CD4-positive, alpha-beta T cell treated with Interleukin-2 at 100 ng/mL for 4 hours (primary cell): ENCODE measurements at places on chromosomes 7 and 10.

- no peak for DNase-seq
These were observed 116.6 kb downstream of the INPP5A start for GRCh38 chr10:132654121-132654571.

DNA sequence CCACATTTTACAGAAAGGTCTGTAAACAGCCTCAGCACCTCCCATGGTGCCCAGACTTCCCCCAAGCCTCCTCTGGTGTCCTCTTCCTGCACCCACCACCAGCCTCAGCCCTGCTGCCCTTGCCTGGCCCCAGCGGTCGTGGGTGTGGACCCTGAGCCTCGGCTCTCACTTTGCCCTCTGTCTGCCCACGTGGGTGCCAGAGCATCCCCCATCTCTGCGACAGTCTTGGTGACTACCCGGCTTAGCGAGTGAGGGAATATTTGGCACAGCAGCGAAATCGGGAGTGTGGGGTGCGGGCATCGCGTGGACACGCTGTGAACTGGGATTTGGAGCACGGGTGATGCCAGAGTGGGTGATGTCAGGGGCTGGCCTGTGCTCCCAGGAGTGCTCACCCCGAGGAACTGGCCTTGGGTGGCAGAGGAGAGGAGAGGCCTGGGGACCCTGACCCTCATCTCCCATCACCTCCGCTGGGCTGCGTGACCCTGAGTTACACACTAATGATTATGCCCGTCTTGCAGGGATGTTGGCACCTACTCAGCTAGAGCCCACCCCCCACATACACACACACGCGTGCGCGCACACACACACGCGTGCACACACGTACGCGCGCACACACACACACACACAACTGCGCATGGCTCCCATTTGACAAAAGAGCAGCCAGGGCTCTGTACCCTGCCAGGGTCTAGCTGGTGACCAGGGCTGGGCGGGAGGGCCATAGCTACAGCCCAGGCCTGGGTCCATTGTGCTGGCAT, 8.7 kb downstream of the ELFN1 start:
- no peak for DNase-seq

- DNase-seq, result no peak
These were observed 52.0 kb downstream of the GRB10 start for GRCh38 chr7:50730446-50731400.

GRCh38 chr10:93245779-93246178, 172.1 kb downstream of the CYP26A1 start:
- no peak for DNase-seq

DNA sequence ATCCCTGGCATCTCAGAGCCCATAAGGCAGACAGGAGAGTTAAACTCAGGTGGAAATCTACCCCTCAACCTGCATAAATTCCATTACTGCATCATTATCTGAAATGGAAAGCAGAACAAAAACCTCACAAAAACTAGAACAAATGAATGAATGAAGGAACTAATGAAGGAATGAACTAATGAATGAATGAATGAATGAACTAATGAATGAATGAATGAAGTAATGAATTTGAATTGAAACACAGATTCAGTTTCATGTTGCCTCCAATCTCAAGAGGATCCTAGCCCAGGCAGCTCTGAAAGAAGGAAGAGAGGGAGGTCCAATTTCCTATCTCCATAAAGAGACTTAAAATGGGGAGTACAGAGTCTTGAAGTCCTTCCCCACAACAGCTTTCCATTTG, 1.9 kb upstream of the UCN3 start:
- DNase-seq, result no peak

GRCh38 chr10:85641479-85642009, 725.1 kb downstream of the GRID1 start:
- DNase-seq, result no peak

- no peak for DNase-seq
These were observed 8.2 kb downstream of the AGFG2 start for GRCh38 chr7:100546926-100547800.

DNA sequence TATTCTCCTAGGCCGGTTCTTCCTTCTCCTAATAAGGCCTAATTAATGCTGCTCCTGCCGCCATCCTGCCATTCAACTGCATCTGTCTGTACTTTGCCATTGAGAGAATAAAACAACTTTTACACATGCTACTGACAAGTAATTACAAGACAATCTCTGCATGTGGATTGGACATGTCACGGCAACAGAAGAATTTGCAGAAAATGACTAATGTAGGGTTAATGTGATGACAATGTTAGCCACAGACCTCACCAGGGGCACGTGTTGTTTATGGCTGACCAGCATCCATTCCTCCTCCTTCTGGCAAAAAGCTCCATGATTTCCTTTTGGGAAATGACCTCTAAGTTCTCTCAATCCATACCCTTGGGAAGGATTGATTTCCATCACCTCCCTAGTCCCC, 58.0 kb downstream of the NEBL start:
- DNase-seq, result no peak

DNA sequence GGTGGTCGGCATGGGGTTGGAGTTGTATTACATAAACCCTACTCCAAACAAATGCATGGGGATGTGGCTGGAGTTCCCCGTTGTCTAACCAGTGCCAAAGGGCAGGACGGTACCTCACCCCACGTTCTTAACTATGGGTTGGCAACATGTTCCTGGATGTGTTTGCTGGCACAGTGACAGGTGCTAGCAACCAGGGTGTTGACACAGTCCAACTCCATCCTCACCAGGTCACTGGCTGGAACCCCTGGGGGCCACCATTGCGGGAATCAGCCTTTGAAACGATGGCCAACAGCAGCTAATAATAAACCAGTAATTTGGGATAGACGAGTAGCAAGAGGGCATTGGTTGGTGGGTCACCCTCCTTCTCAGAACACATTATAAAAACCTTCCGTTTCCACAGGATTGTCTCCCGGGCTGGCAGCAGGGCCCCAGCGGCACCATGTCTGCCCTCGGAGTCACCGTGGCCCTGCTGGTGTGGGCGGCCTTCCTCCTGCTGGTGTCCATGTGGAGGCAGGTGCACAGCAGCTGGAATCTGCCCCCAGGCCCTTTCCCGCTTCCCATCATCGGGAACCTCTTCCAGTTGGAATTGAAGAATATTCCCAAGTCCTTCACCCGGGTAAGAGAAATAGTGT, at the start of gene CYP2E1:
CYP2E1 (plus strand) TSS at position 407 of the 632 bp plus-strand sequence; CDS start at position 440, 33 bp downstream.
- no peak for DNase-seq

DNA sequence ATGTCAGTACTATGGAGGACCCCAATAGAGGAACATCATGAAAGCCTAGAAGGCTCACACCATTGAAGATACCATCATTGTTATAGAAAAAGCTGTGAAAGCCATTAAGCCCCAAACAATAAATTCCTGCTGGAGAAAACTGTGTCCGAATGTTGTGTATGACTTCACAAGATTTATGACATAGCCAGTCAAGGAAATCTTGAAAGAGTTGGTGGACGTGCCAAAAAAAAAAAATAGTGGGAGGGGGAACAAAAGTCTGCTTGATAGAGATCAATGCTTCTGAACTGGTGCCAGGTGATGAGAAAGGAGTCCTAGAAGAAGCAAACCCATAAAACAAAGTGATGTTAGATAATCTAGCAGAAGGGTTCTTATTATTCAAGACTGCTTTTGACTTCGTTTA, 41.2 kb downstream of the RALA start:
- DNase-seq, result no peak

DNA sequence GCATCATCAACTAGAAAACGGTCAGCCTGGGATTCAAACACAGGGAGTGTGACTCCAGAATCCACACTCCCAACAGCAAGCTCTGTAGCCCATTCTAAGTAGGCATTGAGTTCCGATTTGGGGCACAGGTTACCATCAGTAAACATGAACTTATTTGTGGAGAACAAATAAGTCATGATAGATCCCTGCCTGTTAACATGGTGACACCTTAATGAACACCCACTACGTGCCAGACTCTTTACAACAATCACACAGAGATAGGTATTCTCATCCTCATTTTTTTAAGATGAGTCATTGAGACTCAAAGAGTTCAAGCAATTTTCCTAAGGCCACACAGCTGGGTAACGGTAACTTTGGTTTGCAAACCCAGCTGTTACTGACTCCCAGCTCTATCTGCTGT, 91.5 kb downstream of the LYZL2 start:
- no peak for DNase-seq

DNA sequence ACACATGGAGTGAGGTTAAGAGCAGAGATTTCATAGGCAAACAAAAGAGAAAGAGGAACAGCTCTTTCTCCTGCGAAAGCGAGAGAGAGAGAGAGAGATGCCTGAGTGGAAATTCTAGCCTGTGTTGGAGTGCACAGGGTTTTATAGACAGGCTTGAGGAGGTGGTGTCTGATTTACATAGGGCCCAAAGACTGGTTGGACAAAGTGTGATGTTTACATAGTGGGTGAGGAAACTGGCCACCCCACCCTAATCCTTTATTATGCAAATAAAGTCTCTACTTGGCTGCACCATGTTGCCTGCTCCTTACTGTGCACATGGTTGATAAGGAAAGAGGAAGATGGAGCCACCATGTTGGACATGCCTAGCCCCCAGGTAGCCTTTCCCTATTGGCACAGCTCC, 967.8 kb upstream of the SORCS1 start:
- DNase-seq, result no peak

- DNase-seq, result no peak
These were observed 318.6 kb downstream of the TCERG1L start for GRCh38 chr10:130992802-130993523.

DNA sequence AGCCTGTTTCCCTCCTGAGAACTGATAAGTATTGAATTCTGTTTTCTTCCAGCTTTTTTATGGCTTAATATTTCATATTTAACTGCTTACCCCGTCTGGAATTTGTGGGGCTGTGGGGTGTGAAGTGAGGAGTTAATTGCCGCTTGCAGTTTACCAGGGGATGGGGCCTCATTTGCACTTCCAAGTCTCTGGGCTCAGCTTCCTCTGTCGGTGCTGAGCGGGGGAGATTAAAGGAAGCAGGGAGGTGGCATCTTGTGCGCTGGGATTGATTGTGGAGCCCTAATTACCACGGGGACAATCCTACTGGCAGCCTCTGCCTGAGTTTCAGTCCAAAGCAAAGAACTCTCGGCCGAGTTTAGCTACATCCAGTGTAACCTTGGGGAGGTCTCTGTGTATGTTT, 33.4 kb downstream of the ELFN1 start:
- DNase-seq, result no peak

- no peak for DNase-seq
These were observed 41.4 kb downstream of the NUDCD3 start for GRCh38 chr7:44448922-44449583.

DNA sequence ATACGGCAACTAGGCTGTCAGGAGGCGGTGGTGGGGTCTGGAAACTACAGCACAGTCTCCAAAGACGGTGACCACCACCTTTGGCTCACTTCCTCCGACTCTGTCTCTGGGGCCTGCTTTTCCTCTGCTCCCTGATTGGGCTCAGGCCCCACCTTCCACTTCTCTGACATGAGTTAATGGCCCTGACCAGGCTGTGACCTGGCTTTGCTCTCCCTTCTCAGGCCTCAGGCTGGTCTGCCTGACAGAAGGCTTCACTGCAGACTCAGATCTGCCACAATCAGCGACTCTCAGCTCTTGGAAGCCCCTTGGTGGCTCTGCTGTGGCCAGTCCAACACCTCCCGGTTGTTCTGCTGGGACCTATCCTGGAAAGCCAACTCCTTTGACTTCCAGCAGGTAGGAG, 7.7 kb downstream of the STYXL1 start:
- no peak for DNase-seq
